ENCODE measurements at places on chromosomes 16 and 17.
A peak's percentile ranks its signal among the peaks of the same experiment; 100 is the strongest.

DNA sequence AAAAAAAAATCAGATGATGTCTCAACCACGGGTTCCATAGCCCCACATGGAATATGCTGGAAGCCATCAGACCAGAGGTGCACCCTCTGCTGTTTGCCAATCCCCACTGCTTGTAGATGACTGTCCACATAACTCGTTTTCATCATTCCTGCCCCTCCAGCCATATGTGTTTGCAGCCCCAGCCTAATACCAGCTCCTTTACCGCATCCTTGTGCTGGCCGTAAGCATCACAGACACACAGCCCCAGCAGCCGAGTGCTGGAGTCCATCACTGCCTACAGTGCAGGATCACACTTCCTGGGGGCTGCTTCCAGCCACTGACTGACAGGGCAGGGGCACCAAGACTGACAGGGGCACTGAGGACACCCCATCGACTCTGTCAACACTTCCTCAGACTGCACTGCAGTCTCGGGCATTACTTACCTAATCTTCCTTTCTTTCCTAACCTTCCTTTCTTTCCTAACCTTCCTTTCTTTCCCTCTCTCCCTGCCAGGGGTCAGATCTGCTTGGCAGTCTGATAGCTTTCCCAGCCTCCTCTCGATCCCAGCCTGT is 5.0 kb downstream of the RCVRN start:
- DNase-seq: peak; percentile 39

DNA sequence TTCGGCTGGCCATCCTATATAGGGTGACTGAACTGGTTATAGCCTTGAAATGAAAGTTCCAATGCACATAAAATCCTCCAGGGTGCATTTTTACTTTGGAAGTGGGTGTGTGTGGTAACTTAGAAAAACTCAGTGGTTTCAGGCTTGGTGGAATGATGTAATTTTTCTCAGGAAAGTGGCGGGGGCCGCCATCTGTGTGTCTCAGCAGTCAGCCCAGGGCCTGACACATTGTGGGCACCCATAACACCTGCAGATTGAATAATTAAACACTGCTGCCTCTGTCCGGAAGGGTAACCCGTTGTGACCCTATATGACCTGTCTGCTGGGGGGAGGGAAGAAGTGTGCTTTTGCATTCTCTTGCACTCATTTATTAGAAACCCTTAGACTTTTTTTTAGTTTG is 2.2 kb upstream of the PDP2 start:
- no peak for DNase-seq

GRCh38 chr17:61584866-61585265 is 6.2 kb downstream of the NACA2 start:
- no peak for DNase-seq

DNA sequence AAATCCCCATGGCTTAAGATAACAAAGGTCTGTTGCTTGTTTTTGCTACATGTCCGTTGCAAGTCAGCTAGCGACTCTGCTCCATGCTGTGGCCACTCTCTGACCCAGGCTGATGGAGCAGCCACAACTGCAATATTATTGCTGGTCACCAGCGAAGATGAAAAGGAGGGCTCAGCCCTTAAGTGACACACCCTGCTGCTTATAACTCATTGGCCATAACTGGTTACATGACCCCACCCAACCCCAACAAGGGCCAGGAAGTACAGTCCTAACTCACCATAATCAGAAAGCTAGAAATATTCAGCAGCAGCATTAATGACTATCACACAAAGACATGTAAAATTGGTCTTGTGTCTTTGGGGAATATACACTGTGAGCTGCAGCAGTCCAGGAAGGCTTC is 224.3 kb downstream of the SOX9 start:
- DNase-seq: no peak

DNA sequence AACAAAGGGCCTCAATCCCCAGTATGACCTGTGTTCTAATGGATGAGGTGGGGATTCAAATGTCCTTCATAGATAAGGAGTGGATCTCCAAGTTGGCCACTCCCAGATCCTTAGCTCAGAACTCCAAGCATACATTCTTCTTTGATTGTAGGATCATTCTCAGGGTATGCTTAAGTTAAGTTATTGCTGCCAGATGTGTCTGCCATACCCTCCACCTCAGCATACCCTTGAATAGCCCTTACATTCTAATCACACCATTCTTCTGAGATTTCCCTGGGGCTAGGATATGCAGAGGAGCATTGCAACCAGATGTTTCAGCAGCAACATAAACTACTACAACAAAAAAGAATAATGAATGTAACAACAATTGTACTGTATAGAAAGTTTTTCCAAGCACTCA is 1.6 kb upstream of the KRTAP2-4 start:
- DNase-seq: no peak

GRCh38 chr16:89607453-89607852 is 6.0 kb upstream of the DPEP1 start:
- DNase-seq: no peak

DNA sequence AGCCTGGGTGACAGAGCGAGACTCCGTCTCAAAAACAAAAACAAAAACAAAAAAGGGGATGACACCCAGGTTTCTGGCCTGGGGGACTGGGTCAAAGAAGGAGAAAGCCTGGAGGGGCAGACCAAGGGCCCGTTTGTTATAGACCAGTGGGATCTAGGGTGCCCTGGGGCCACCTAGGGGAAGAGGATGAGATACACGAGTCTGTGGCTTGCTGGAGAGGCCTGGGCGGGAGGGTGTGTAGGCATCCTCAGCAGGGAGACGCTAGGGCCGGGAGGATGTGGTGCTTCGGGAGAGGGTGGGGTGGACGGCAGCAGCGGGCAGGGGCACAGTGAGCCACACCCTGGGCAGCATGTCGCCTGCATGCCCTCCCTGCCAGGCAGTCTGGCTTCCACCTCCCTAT is 17.1 kb upstream of the CRK start:
- DNase-seq: no peak

GRCh38 chr17:78972507-78973105 is 7.1 kb downstream of the LGALS3BP start:
- no peak for DNase-seq

GRCh38 chr16:28501258-28502232 is 5.1 kb downstream of the IL27 start:
- no peak for DNase-seq

- no peak for DNase-seq
Observed at GRCh38 chr17:30358055-30358760, 20.5 kb upstream of the CPD start.

GRCh38 chr17:79977161-79977631 is 58.5 kb downstream of the TBC1D16 start:
- DNase-seq: no peak

DNA sequence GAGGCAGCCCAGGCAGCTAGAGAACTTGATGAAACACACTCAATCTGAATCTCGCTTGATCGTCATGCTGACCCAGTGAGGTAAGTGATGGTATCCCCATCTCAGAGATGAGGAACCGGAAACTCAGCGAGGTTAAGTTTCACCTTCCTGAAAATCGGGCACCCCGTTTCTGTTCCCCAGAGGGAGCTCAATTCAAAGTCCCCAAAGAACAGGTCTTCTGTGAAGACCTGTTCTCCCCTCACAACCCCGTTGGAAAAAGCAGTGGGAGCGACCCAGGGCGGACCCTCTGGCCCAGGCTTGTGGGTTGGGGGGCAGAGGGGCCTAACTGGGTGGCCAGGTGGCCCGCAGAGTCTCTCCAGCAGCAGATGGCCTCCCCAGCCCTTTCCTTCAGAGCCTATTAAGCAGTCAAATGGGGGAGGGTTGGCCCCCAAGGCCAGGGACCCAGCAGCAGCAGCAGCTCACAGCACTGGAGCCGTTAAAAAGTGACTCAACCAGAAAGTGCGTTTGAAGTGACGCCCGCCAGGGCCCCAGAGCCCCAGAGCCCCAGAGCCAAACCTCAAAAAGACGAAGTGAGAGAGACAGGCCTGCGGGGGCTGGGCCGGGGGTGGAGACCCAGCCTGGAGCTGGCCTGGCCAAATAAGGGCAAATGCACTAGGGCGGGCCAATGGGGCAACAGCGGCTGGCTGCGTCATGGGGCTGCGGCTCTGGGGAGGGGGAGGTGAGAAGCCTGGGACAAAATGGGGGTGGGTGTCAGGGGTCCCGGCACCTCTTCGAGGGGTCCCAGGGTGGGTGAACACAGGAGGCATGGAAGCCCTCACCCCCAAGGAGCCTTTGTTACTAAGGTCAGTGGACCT is 9.2 kb upstream of the TSPOAP1 start:
- DNase-seq: peak; percentile 92

DNA sequence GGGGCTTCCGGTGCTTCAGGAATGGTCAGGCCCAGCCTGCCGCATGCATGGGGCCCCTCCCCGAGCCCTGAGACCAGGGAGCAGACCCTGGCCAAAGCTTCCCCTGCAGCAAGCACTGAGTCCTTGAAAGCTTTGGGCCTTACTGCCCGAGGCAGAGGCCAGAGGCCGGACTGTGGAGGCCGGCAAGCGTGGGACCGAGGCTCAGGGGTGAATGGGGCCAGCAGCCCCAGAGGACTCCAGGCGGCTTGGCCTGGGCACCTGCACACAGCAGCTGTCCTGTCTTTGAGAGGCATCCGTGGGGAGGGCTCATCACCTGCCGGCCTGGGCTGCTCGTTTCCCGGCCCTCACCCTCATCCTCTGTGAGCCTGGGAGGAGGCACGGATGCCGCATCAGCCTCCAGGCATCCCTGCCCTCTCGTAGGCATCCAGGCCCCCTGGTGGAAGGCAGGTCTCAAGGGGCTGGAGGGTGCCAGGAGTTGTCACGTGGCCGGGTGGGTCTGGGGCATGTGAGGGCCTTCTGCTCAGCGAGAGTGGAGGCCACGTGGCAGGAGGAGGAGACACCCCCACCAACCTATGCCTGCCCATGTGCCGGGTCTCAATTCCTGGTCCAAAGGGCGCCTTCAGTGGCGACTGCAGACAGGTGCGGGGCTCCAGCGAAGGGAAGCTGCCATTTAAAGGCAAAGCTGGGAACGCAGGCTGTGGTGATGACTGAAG is 31.4 kb downstream of the CACNA1H start:
- no peak for DNase-seq

DNA sequence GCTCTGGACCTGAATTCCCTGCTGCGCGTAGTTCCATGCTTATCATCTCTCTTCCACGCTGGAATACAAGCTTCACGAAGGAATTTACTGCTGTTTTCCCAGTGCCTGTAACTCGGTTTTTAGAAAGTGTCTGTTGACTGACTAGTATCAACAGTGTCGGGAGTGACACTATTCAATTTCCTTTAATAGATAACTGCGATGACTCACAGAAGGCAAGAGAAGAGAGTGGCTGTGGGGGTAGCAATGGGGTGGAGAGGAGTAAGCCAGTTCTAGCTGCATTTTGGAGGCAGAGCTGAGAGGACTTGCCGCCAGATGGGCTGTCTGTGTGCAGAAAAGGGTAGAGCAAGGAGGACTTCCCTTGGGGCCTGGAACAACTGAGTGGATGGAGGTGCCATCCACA is 25.2 kb downstream of the B4GALNT2 start:
- DNase-seq: no peak

DNA sequence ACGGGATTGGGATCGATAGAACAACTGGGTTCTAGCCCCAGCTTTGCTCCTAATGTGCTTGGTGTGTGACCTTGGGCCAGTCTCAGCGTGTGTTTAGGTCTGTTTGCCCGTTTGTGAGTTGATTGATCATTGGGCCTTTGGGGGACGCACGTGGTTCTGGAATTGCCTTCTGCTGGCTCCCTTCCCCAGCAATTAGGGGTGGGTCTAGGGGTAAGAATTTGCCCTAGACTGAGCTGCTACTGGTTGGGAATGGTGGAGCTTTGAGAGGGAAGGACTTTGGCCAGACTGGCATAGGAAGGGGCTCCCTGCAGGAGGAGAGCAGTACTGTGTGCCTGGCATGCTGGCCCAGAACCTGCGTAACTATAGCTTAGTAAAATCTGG is 1.5 kb downstream of the SPNS2 start:
- no peak for DNase-seq

DNA sequence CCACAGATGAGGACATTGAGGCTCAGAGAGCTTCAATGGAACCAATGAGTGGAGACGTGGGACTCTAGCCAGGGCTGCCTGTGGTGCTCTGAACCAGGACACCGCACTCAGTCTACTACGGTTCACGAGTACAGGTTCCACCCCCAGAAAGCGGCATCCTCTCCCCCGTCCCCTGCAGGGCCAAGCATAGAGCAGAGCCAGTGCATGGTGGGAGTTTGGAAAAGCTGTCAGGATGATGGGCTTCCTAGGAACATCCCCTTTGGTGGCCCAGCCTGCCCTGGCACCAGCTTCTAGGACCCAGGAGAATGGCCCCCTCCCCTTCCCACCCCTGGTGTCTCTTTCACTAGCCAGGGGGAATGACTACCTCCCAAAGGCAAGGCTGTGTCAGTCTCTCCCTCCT is 8.4 kb downstream of the ZNF319 start:
- DNase-seq: no peak

DNA sequence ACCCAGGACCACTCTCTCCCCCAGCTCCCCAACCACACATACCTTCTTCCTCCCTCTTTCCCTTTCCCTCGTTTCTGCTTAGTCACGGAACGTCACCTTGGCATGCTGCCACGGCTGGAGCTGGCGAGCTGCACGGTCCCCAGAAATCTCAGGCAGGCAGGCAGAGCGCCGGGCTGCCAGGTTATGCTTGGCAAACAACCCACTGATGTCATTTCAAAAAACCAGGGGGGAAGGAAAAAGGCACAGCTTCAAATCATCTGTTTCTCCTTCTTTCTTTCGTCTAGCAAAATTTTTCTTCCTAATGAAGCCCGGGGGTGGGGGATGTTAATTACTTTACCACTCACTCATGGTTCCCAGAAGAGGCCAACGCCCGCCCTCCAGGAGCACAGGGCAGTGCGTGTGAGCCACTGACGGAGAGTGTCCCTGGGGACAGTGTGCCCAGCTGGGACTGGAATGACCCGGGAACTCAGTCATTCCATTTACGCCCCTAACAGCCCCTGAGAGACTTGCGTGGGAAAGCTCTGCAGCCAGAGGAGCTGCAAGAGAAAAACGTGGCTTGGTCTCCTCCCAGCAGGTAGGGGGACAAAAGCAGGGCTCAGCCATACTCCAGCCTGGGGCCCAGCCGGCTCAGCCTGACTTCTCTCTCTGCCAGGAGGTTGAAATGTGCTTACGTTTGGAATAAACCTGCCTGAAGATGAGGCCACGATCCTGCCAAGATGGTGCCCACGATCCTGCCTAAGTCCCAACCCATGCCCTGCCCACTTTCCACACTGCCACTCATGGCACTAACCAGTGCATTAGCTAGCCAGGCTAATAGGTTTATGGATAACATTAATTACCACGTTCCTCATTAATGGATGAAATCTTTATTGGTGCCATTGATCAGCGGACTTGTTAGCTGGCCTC is 198.9 kb downstream of the ZFHX3 start:
- DNase-seq: peak; percentile 86

- peak; percentile 89 for DNase-seq
Observed at GRCh38 chr17:76506408-76507345, 5.5 kb upstream of the RHBDF2 start.

DNA sequence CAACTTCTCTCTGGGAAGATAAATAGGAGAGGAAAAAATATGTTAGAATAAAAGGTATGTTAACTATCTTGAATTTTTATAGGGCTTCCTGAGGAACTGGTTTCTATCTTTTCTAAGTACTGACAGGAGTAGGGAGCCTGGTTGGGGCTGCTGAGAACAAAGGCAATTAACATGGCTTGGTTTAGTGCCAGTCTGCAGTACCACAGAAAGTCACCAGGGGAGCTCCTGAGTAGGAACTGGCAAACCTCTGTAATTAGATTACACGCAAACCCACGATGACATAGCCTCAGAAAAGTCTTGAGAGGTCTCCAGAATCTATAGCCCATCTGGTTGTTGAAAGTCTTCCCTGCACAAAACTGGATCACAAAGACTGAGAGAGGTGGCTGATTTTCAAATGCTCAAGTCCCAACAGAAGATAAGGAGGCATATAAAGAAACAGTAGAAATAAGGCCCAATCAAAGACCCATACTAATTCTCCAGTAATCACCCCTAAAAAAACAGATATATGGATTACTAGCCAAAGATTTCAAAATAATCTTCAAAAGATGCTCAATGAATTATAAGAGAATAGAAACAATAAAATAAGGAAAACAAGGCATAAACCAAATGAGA is 11.7 kb upstream of the CNTNAP4 start:
- no peak for DNase-seq

Data from AG20443 (cell line).